ENCODE measurements at places on chromosomes 3 and 15.

DNA sequence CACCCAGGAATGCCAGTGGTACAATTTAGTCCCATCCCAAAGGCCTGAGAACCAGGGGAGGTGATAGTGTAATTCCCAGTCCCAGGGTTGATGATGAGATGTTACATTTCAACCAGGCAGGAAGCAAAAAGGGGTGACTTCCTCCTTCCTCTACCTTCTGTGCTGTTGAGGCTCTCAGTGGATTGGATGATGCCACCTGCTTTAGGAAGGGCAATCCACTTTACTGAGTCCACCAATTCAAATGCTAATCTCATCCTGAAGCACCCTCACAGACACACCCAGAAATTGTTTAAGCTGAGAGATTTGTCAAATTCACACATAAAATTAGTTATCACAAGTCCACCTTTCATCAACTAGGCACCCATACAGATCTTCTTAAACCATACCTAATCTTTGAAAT, 418.5 kb upstream of the GOLIM4 start:
- H3K27ac ChIP-seq = no peak overlapping the region
- no peaks in the 10 kb centered on the region for H3K36me3 ChIP-seq
- H3K4me1 ChIP-seq = no peaks in the 10 kb centered on the region
- DNase-seq = no peak
- H3K27me3 ChIP-seq = no peaks in the 10 kb centered on the region

GRCh38 chr3:100429187-100429716, 27.9 kb downstream of the LNP1 start:
- DNase-seq = no peak
- no peaks in the 10 kb centered on the region for H3K36me3 ChIP-seq
- no peaks in the 10 kb centered on the region for H3K4me1 ChIP-seq
- no peak overlapping the region for H3K4me3 ChIP-seq
- no peaks in the 10 kb centered on the region for H3K27me3 ChIP-seq

- H3K4me1 ChIP-seq = no peaks in the 10 kb centered on the region
- no peaks in the 10 kb centered on the region for H3K36me3 ChIP-seq
- H3K27ac ChIP-seq = no peak overlapping the region
- DNase-seq = no peak
- no peaks in the 10 kb centered on the region for H3K27me3 ChIP-seq
These were observed 1.0 kb upstream of the NR2E3 start for GRCh38 chr15:71809346-71809745.

GRCh38 chr3:194078045-194078821, 57.7 kb upstream of the HES1 start:
- DNase-seq = no peak
- H3K27me3 ChIP-seq = no peaks in the 10 kb centered on the region
- no peak overlapping the region for H3K4me3 ChIP-seq

DNA sequence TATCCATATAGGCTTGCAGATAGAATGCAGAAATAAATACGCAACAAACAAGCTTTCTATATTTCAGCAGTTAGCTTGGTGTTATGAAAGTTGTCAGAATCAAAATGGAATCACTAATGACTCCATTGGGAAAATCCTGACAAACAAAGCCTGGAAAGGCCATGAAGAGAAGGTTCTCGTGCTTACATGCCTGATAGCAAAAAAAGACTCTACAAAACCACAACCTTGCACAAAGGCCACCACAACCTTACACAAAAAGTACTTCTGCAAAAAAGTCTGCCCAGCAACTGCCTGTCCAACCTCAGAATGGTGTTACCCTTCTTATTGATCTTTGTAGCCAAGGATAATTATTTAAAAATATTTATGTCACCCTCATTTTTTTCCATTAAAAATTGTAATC, 14.4 kb upstream of the PLSCR1 start:
- H3K27me3 ChIP-seq = no peaks in the 10 kb centered on the region
- H3K4me1 ChIP-seq = no peaks in the 10 kb centered on the region
- H3K27ac ChIP-seq = no peak overlapping the region
- H3K4me3 ChIP-seq = no peak overlapping the region

DNA sequence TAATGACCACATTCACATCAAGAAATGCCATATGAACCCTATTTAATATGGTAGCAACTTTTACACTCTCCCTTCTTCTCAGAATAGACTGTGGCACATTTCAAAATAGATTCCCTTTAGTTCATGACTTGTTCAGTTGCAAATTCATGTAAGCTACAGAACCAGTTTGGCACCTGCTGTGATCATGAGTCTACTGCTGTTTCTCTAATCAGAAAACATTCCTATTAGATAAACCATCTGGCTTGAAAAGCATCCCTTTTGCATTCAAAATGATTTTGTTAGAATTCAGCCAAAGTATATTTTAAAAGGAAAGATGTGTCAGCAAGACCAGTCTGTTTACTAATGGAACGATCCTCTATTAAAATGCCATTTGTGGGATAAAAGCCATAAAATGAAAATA, 304.4 kb downstream of the BCHE start:
- no peak for DNase-seq
- no peaks in the 10 kb centered on the region for H3K36me3 ChIP-seq
- H3K27ac ChIP-seq = no peak overlapping the region
- no peaks in the 10 kb centered on the region for H3K27me3 ChIP-seq
- H3K4me3 ChIP-seq = no peak overlapping the region

DNA sequence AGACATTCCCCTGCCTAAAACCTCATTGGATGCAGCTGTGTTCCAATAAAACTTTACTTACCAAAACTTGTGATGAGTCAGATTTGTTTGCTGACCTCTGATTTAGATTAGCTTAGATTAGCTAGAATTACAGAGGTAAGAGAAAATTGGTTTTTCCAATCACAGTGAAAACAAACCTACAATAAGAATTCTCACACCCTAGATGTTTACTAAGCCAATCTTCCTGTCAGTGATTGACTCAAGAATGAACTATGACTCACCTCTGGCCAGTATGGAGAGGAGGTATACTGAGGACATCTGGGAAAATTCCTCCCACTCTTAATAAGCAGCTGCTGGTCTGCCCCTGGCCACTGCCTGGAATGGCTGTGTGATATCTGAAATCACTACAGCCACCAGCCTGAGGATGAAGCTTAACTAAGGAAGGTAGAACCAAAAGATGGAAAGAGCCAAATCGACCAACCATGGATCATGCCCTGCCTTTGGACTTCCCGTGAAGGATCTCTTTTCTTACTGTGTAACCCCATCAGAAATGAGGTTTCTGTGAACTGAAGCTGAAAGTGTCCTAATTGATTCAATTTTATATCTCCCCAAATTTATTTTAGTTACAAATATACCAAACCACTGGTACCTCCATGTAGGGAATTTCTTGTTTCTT, 19.0 kb upstream of the GHSR start:
- H3K36me3 ChIP-seq = no peaks in the 10 kb centered on the region
- H3K27me3 ChIP-seq = no peaks in the 10 kb centered on the region
- no peak overlapping the region for H3K4me3 ChIP-seq
- H3K4me1 ChIP-seq = no peaks in the 10 kb centered on the region

DNA sequence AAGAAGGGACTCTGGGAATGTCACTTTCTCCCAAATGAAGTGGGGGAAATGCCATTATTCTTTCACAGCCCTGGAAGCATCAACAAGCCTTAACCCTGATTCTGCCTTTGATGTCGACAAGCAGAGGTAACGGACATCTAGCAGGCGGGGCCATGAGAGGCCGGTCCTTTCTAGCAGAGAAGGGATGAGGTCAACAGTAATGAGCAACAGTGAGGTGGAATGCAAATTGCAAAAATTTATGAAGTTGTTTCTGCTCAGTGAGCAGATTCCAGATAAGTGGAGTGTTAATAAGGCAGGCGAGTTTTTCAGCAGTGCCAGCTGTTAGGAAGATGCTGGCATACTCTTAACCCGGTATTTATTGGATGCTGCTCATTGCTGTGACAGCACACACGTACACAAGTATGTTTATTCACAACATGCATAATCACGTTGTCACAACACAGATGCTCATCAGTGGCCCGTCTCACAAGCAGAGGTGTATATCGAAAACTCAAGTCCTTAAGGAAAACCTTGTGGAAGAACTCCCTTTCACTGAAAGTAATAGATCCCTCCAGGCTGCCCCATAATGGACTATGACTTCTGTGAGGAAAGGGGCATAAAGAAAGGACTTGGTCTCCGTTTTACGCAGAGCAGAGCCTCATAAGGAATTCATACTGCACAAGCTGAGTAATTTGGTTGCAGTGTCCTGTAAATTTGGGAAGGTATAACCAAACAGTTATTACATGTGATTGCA, 329.0 kb downstream of the IGSF11 start:
- no peak overlapping the region for H3K27ac ChIP-seq
- H3K27me3 ChIP-seq = no peaks in the 10 kb centered on the region
- no peaks in the 10 kb centered on the region for H3K4me1 ChIP-seq
- H3K4me3 ChIP-seq = no peak overlapping the region
- DNase-seq = no peak

DNA sequence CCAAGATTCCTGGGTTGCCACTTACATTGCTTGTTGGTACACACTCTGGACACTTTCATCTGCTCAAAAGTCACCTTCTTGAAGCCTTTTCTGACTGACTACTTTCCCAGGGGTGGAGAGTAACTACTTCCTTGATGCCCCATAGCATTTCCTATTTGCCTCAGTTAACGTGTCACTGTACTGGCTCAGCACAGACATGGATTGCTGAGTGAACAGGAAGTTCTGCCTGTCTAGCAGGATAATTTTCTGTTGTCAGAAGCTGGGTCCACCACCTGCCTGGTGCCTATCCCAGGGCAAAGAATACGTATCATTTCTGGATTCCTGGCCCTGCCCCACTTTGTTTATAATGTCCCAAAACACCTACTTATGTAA, 15.3 kb upstream of the ABHD17C start:
- no peaks in the 10 kb centered on the region for H3K4me1 ChIP-seq
- DNase-seq = no peak
- no peak overlapping the region for H3K27ac ChIP-seq
- H3K36me3 ChIP-seq = no peaks in the 10 kb centered on the region
- H3K4me3 ChIP-seq = no peak overlapping the region
- H3K27me3 ChIP-seq = no peaks in the 10 kb centered on the region

- H3K36me3 ChIP-seq = no peaks in the 10 kb centered on the region
- H3K4me3 ChIP-seq = no peak overlapping the region
- no peaks in the 10 kb centered on the region for H3K27me3 ChIP-seq
- DNase-seq = no peak
- H3K27ac ChIP-seq = no peak overlapping the region
These were observed 76.8 kb downstream of the ATP2B2 start for GRCh38 chr3:10428406-10429091.

DNA sequence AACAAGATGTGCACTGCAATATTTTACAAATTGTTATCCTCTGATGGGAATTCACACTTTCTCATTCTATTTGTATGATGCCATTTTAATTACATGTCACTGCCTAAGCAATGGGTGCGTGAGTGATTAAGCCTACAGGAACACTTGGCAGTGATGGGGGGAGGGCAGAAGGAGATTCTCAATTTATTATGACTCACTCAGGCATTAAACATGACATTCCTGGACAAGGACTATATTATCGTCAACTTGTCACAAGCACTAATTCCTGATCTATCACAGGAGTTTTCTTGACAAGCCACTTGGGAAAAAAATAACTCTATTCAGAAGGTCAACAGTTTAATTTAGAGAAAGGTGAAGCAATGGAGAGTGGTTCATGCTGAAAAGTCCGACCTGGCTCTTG, 556.8 kb downstream of the NSUN3 start:
- H3K27ac ChIP-seq = no peak overlapping the region
- no peak for DNase-seq
- H3K4me3 ChIP-seq = no peak overlapping the region

GRCh38 chr3:44510000-44510368, 32.5 kb upstream of the ZNF445 start:
- no peaks in the 10 kb centered on the region for H3K36me3 ChIP-seq
- peak overlapping the region; percentile 92 for H3K4me3 ChIP-seq
- peak overlapping the region; percentile 69 for H3K27ac ChIP-seq
- DNase-seq = no peak
- H3K27me3 ChIP-seq = no peaks in the 10 kb centered on the region

DNA sequence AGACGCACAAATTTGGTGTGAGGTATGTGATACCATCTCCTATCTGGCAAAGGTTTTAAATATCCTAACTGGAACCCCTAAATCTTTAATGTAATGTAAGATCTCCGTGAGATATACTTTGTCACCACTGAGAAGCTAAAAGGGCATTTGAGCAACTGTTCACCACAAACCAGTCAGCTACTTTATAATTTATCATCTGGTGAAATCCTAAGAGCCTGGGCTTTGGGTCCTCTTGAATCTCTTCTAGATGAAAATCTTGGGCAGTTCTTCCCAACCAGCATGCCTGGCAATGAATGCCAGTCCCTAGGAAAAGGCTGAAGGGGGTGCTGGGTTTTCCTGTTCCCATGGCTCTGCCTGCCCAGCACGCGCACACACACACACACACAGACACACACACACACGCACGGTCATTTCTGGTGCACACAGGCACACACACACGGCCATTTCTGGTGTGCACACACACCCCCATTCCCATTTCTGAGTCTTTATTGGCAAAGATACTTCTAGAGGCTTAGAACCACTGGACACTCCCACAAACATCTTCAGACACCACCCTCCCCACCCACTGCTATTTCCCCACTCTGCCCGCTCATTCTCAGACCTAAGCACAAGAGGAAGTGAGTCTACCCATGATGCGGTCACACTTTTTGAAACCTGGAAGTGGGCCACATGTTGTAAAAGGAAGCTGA, 72.6 kb downstream of the MYO1E start:
- peak; percentile 48 for DNase-seq
- H3K4me1 ChIP-seq = no peaks in the 10 kb centered on the region
- H3K4me3 ChIP-seq = no peak overlapping the region

GRCh38 chr3:51099794-51100535, 285.1 kb upstream of the MANF start:
- DNase-seq = no peak
- H3K4me1 ChIP-seq = no peaks in the 10 kb centered on the region
- no peak overlapping the region for H3K27ac ChIP-seq

- no peak overlapping the region for H3K27ac ChIP-seq
- peaks cover 27% of the 10 kb centered on the region for H3K4me1 ChIP-seq
- no peaks in the 10 kb centered on the region for H3K36me3 ChIP-seq
These were observed 22.1 kb downstream of the PDE8A start for GRCh38 chr15:85003593-85004312.

DNA sequence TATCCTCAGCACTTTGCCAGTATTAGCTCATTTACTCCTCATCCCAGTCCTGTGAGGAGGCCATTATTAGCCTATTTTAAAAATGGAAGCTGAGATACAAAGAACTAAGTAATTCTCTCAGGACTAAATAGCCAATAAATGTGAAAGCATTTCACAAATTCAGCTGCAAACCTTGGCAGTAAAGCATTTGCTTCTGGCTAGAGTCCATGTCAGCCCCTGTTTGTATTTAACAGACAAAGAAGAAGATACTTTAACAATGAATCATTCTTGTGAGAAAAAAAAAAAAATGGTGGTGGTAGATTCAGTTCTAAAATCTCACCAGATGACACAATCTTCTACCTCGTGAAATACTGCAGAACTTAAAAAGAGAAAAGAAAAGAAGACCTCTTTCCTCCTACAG, 85.0 kb upstream of the CNTN6 start:
- no peaks in the 10 kb centered on the region for H3K36me3 ChIP-seq
- no peak overlapping the region for H3K27ac ChIP-seq
- DNase-seq = no peak
- no peaks in the 10 kb centered on the region for H3K27me3 ChIP-seq
- H3K4me1 ChIP-seq = no peaks in the 10 kb centered on the region
- no peak overlapping the region for H3K4me3 ChIP-seq

- no peak for DNase-seq
- H3K27me3 ChIP-seq = no peaks in the 10 kb centered on the region
- no peaks in the 10 kb centered on the region for H3K4me1 ChIP-seq
- no peak overlapping the region for H3K27ac ChIP-seq
- H3K4me3 ChIP-seq = no peak overlapping the region
- H3K36me3 ChIP-seq = no peaks in the 10 kb centered on the region
These were observed 255.4 kb upstream of the ARPP21 start for GRCh38 chr3:35383719-35384555.

Data from tibial nerve (tissue), 4 donors.